ENCODE measurements at places on chromosomes 1 and 21.

GRCh38 chr1:8736927-8737326, 80.5 kb downstream of the RERE start:
- DNase-seq = no peak

GRCh38 chr1:159999204-159999603, 32.6 kb downstream of the PIGM start:
- DNase-seq = no peak

DNA sequence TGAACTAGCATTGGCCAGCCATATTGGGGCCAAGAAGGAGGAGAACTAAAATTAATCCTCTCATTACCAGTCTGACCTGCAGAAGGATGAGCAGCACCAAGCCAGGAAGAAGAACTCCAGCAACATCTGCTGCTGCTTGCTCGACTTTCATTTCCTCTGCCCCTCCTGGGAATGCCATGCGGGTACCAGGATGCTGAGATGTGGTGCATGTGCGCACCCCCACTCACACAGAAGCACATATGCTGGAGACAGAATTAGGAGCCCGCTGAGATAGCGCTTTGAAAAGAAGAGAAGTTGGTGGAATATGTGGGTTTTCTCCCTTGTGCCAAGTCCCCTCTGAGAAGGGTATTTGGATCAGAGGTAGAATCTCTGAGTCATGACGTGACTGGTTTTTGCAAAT, 70.4 kb downstream of the PLXNA2 start:
- DNase-seq = no peak

DNA sequence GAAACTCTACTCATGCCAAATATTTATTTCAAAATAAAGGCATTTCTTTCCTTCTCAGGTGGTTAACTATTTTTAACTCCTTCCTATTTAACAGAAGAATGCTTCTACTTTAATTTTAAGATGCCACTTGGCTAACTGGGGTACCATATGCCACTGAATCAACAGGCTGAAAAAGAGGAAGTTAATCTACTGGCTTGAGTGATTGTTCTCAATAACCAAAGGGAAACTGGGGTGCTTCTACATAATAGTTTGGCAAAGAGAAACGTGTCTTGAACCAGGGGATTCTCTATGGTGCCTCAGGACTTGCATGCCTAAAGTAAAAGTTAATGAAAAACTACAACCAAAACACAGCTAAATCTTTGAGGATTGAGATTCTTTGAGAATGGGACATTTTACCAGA, 142.6 kb downstream of the DENND1B start:
- no peak for DNase-seq

GRCh38 chr1:235500971-235501540, 3.2 kb downstream of the B3GALNT2 start:
- DNase-seq = no peak

GRCh38 chr1:22953740-22954141, 18.9 kb downstream of the LACTBL1 start:
- DNase-seq = no peak

DNA sequence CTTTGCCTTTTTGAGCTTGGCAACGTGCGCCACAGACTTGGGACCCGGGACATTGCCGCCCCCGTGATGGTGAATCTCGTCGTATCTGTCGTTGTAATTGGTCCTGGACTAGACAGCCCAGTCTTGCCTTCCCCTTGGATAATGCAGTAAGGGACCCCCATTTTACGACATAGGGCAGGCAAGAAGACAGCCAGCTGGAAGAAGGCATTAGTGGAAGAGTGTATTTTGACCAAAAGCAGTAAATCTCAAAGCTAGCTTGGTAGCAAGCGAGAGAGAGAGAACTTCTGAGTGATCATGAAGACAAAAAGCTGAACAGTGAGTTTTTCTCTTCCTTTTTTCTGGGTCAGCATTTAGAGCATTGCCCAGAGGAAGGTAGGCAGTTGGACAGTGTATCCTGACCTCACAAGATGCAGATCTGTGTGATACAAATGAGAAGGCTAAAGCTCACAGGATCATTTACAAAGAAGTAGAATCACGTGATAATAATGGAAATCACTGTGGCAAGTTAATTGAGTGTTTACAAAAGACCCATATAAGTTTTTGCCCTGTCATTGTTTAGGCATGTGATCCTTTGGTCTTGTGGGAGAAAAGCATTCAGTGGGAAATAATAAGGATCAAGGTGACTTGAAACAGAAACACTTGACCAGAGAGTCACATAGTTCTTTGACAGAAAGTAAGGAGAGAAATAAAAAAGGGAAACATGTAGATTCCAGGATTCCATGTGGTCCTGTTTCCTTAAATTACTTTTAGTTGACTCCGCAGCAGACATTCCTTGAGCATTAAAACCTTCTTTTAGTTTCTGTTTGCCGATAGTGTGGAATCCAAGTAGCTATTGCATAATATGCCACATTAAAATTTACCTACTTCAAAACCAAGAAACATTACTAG, 66.3 kb downstream of the CNST start:
- DNase-seq = no peak

DNA sequence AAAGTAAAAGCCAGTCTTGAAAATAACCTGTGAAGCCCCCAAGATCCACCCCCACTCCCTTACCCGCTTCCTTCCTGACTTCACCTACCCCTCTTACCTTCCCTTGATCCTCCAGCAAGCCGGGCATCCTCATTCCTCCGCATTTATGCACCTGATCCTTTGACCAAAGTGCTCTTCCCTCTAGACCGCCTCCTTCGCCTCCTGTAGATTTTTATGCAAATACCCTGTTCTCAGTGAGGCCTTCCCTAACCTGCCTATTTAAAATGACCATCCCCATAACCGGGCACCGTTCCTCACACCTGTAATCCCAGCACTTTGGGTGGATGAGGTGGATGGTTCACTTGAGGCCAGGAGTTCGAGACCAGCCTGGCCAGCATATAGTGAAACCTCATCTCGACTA, 1.1 kb upstream of the NENF start:
- peak; percentile 40 for DNase-seq

- no peak for DNase-seq
Observed at GRCh38 chr1:97201641-97202040, 480.1 kb downstream of the PTBP2 start.

GRCh38 chr1:40185951-40186864, 25.0 kb downstream of the RLF start:
- DNase-seq = no peak

DNA sequence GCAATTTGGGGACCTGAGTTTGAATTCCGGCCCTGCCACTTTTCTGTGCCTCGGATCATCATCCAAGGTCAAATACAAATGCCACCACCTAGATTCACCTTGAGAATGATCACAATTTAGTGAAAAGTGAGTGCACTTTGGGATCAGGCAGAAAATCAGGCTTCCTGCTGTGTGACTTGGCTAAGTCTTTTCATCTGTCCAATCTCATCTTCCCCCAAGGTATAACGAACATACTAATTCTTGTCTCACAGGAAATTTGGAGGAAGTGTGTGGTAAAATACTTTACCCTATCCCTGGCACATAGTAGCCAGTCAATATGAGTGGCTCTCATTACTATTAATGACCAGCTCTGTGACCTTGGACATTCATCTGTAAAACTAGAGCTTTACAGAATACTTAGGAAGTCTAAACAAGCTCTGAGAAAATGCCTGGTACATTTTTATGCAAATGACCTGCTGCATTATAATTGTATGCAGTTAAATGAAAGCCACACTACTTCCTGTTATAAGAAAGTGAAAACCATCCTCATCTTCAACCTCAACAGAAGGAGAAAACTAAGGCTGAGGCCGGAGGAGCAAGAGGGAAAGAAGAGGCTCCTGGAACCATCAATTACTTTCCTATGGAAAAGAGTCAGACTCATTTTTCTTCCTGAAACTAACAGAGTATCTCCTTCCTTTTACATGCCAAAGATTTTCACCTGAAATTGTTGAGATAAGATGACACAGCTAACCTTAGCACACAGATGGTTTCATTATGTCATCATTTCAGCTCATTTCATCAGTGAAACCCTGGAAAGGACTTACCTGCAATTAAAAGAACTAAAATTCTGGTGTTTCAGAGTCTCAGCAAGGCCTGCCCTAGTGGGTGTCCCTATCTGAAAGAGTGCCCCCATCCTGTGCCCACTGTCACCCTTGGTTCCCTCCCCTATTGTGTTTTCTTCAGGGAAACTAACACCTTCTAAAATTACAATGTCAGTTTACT, 32.6 kb upstream of the RGS8 start:
- DNase-seq = no peak

DNA sequence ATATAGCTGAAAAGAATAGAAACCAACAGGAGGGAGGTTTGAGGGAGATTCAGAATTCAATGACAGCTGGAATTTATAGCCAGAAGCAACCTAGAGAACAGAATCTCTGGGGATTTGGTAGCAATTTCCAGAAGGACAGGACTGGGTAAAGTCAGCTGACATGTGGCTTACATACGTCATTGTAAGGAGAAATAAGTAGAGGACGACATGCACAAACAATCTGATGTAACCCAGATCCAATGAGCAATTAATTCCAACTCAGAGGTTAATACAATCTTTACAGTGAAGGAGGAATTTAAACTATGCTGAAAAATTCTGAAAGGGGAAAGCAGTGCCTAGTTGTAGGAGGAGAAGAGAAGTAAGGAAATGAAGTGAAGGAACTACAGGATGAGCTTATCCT, 383.9 kb downstream of the PTBP2 start:
- no peak for DNase-seq

DNA sequence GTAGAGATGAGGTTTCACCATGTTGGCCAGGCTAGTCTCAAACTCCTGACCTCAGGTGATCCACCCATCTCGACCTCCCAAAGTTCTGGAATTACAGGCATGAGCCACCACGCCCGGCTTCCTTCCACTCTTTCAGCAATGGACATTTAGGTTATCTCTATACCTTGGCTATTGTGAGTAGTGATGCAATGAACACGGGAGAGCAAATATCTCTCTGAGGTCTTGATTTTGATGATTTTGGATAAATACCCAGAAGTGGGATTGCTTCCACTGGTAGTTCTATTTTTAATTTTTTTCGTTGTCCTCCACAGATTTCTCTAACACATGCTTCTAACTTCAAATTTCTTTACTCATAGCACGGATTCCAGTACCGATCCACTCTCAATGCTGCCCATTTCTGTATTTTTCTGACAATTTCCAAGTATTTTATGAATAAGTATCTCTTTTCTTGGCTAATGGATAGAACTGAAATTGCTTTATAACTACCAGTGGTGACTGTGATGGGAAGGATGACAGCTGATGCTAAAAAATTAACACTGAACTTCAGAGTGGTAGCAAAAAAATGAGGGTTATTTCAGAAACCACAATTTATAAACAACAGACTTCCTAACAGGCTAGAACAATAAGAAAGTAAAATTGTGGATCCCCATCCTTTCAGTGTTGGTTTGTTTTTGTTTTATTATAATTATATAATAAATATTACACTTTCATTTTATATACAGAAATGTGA, 327.5 kb upstream of the RUNX1 start:
- DNase-seq = no peak

GRCh38 chr1:77218477-77219165, 609 bp downstream of the PIGK start:
- no peak for DNase-seq

DNA sequence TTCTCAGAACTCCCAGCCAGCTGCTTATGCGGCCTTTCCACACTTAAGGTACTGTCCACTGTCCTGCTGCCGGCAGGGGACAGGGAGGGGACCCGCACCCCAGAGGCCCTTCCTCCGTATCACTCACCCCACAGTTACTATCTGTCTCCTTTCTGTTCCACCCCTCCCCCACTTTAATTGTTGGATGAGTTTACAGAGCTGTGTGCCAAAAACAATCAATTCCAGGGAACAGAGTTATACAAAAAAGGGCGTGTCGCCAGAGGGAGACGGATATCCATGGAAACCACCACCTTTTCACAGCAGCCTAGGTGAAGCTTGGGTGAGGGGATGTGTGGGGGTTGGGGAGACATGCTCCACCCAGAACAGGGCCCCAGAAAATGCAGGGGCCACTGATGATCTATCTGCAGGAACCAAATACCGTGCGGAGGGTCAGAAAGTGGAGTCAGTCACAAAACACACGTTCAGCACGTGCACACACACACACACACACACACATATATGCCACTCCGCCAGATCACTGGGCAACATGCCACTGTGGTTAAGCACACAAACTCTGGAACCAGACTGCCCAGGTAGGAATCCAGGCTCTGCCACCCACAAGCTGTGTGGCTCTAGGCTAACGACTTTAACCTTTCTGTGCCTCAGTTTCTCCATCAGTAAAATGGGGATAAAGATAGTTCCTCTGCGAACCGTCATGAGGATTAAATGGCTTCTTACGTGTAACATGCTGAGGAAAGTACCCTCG, 30.5 kb downstream of the CASZ1 start:
- DNase-seq = peak; percentile 82

GRCh38 chr1:203551550-203551949, 57.6 kb downstream of the OPTC start:
- no peak for DNase-seq

- DNase-seq = peak; percentile 17
Observed at GRCh38 chr1:218164930-218165700, 120.0 kb upstream of the RRP15 start.

GRCh38 chr1:216750031-216750627, 26.9 kb upstream of the ESRRG start:
- DNase-seq = peak; percentile 20

DNA sequence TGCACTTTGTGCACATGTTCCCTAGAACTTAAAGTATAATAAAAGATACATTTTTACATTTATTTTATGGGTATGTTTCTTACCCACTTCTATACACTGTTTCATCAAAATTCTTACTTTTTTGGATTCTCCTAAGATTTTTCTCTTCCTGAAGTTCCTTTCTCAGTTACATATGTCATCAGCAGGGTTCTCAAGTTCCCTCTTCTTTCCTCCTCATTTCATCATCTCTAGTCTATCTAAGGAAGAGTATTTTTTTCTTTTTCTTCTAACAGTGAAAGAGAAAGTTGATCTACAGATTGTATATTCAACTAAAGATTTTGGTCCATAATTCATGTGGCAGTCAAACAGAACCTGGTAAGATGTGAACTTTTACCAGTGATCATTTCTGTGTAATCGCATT, 41.2 kb upstream of the CYYR1 start:
- no peak for DNase-seq

- DNase-seq = no peak
Observed at GRCh38 chr1:4058122-4058521, 158.1 kb upstream of the C1orf174 start.
